Choroid plexus epithelial cell (primary cell): ENCODE measurements at places on chromosomes 11 and 22.
A peak's percentile ranks its signal among the peaks of the same experiment; 100 is the strongest.

- DNase-seq: no peak
Observed at GRCh38 chr22:50603511-50604255, 3.1 kb downstream of the MAPK8IP2 start.

GRCh38 chr22:40567106-40567505 is 69.4 kb downstream of the MRTFA start:
- peak; percentile 57 for DNase-seq

- DNase-seq: peak; percentile 92
Observed at GRCh38 chr11:102157219-102157618, 47.0 kb downstream of the YAP1 start.

- DNase-seq: no peak
Observed at GRCh38 chr11:40183073-40184064, 1276.1 kb downstream of the LRRC4C start.

- DNase-seq: peak; percentile 19
Observed at GRCh38 chr22:38397189-38398085, 57.6 kb downstream of the KCNJ4 start.

- DNase-seq: peak; percentile 65
Observed at GRCh38 chr11:12963792-12964536, 45.2 kb upstream of the RASSF10 start.

DNA sequence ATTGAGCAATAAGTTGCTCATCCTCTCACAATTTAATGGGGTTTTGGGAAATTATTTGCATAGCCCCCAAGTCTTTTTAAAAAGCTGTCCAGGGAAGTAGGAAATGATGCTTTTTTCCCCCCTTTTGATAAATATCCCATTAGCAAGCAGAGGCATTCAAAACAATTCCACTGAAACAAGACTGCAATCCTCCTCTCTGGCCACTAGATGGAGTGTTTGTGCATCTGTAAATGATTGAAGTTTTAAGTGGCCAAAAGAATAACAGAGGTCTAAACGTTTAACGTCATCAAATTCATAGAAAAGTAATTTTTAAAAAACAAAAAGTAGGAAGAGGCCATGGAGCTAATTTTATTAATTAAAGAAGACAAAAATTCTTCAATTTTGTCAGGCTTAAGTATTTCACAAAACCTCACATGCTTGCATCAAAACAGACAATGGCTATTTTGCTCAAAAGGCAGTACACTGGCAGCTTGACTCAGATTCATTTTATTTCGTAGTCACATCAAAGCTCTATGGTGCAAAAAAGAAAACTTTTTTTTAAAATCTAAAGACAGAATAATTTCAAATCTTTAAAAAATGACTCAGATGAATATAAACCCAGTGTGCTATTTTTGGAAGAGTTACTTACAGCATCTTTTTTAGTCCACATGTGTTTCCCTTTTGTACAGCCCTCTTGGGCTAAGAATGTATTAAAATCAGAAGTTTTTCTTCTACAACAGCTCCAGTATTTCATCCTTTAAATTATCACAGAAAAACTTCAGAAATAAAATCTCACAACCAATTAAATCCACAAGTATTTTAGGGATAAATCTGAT is 17.8 kb downstream of the CHORDC1 start:
- DNase-seq: peak; percentile 82

DNA sequence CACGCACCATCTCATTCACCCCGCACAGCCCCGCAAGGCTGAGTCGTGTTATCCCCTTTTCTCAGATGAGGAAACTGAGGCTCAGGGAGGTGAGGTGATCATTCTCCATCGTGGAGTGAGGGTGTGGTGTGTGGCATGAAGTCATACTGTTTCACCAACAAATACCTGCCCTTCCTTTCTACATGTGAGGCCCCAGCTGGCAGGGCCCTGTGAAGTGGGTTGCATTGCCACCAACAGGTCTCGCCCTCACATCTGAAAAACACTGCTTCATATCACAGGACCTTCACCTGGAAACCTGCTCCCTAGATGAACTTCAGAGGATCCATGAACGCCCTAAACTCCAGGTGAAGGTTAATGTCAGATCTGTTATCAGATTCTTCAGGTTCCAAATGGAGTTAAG is 4.3 kb downstream of the SSTR3 start:
- DNase-seq: no peak

DNA sequence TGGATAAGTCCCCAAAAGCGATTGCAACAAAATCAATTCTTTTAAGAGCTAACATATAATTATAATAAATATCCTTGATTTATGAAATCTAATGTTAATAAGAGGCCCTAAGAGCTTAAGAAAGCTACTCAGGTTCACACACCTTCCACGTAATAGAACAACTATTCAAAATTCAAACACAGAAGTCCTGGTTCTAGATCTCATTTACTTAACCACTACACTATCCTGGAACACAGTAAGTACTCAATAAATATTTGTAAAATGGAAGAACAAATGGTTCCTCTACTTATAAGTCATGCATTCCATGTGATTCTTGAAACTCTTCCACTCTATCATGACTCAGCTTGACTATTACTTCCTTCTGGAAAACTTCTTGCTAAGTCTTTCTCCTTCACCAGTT is 268.2 kb downstream of the FAM181B start:
- no peak for DNase-seq

DNA sequence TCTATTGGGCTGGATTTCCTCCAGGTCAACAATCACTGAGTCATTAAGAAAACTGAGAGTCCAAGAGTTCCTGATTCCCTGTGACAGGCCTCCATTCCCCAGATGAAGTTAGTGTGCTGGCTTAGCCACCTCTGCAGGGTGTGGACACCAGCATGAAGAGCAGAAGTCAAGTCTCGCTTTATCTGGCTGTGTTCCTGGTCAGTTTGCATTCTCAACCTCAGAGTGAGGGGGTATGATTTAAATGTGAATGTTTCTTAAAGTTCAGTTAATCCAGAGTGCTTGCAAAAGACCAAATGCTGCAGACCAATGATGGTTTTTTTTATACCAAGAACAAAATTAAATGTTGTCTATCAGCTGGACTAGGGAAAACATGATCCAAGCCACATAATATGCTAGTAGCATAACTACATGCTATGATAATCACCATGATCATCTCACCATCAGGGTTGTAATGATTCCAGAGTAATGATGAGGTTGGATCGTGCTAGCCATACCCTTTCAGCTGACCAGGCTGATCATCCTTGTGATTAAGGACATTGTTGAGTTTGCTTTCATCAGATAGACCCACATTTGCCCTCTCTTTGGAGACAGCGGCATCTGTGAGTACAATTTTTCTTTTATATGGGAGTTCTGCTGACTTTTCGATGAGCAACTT is 145.8 kb upstream of the ARHGAP20 start:
- peak; percentile 72 for DNase-seq

GRCh38 chr11:64742087-64742888 is 1.7 kb downstream of the RASGRP2 start:
- peak; percentile 47 for DNase-seq

DNA sequence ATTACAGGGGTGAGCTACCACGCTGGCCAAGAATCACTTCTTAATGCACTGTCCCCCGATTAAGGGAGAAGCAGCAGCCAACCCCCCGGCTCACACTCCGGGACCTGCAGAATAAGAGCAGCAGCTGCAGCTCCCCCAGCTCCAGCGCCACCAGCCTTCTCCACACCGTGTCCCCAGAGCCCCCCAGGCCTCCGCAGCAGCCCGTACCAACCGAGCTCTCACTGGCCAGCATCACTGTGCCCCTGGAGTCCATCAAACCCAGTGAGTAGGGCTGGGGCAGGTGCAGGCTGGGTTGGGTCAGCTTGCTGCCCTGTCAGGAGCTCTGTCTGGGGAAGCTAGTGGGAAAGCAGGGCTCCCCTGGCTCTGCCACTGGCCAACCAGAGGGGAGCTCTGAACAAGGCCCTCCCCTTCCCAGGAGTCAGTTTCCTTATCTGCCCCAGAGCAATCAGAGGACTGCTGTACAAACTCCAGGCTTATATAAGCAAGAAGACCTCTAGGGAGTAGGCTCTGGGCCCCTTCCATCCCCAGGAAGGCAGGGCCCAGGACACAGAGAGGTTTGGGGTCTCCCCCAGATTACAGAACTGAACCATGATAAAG is 8.5 kb upstream of the SH3BP1 start:
- peak; percentile 42 for DNase-seq

DNA sequence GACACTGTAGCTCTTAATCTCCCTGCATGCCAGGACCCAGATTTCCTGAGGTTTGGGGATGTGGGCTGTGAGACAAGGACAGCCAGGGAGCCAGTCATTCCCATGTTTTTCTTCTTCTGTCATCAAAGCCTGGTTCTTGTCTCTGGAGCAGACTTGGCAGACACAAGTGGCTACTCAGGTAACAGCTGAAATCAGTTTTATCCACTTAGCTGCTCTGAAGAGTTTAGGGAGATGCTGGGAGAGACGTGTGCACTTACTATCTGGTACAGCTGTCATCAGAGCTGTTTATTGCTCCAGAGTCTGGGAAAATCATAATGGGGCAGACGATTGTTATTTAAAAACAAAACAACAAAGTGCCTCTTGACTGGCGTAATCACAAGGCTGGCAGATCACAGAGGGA is 56.6 kb downstream of the CSNK2A3 start:
- no peak for DNase-seq

DNA sequence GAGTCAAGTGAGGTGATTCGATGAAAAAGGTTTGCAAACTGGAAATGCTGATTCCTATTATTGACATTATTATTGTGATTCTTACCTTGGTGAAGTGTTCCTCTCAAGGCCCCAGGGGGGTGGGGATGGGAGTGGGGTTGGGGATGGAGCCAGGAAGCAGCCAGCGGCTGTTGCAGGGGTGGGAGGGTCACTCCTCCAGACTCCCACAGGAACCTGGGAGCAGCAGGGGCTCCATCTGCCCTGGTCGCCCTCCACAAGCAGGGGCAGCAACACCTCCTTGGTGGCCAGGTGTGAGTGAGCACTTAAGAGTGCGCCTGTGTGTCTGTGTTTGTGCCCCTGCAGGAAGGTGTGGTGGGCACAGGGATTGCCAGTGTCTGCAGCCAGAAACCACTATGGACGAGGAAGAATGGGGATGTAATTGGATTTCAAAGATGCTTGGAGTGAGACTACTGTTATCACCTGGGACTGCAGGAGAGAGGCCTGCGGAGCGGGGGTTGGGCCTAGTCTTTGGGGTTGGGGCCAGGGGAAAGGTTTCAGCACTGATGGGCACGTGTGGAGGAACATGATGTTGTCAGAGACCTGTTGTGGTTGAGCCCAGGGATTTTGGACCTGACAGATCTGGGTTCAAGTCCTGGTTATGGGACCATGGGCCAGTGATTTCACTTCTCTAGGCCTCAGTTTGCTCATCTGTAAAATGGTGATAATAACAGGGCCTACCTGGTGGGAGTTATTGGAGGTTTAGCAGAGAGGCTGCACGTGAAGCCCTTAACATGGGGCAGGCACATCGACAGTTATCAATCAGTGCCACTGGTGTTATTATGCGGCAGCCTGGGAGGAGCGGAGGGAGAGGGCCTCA is 3.6 kb upstream of the TP53I11 start:
- DNase-seq: no peak

DNA sequence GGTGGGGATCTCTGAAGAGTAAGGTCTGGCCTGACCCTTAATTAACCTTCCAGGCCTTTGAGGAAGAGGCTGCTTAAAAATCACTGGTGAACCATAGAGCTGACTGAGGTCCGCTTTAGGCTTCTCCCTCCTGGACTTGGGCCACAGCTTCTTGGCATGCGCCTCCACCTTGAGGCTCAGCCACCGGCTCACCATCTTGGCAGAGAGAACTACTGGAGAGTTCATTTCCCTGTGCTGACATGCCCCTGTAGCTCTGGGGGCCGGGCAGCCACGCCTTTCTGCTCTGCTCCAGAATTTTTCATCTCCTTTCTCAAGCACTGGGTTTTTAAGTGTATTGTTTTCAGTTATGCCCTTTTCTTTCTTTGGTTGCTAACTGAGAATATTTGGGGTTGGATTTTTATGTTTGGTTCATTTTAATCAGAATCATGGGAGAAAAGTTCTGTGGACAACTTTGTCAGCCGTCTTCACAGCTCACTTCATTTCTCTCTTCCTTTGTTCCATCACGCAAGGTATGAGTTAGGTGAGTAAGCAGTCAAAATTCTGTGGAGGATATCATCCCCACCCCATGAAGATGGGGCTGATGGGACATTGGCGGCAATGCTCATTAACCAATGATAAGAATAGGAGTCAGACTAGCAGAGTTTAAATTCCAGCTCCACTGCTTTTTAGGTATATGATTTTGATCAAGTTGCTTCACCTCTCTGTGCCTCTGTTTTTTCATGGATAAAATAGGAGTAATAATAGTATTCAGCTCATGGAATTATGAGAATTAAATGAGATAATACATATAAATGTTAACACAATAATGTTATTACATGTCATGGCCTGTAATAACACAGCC is 103.9 kb downstream of the DBX1 start:
- DNase-seq: no peak

- no peak for DNase-seq
Observed at GRCh38 chr11:802018-802617, 2.9 kb downstream of the PIDD1 start.

- no peak for DNase-seq
Observed at GRCh38 chr11:86175191-86175590, 69.4 kb upstream of the EED start.

DNA sequence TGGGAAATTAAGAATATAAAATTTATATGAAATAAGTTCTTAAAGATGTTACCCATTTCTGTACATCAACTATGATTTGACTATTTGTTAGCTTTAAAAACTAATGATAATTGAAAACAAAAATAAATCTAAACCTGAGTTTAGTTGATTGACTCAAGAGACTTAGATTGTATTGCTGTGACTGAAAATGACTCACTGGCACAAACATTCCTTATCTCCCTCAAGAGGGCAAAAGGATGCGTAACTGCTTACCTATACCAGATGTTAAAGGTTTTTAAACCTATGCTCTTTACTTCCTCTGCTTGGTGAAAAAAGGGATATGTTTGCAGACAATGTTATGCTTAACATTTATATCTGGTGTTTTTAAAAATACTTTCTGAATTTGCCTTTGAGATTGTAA is 30.3 kb downstream of the ATM start:
- DNase-seq: peak; percentile 39

DNA sequence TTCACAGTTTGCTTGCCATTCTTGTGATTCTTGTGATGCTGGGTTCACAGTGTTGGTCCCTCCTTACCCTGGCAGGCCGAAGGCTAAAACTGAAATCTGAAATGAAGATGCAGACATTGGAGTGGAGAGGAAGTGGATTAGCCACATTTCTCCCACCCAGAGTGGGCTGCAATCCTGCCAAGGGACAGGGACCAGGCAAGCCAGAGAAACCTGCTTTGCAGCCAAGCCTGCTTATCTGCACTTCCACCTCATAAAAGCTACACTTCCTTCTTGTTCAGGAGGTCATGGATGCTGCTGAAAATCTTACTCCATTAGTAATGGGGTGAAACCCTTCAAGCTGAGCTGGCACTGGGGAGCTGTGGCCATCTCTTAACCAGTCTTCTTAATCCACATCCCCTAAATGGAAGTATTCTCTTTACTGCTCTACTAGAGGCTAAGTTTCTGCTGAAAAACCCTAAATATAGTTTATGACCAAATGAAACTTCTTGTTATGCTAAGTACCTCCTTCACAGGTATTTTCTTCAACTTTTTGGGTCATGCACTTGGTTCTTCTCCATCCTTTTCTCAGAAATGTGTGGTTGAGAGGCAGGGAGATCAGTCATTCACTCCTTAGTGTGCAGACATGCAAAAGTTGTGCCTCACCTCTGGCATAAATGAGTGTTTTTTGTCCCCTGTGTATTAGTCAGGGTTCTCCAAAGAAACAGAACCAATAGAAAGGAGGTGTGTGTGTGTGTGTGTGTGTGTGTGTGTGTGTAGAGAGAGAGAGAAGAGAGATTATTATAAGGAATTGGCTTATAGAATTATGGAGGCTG is 133.9 kb upstream of the BMAL1 start:
- no peak for DNase-seq

- no peak for DNase-seq
Observed at GRCh38 chr11:64653388-64653973, 62.5 kb downstream of the SLC22A12 start.

- DNase-seq: peak; percentile 90
Observed at GRCh38 chr22:24894998-24895397, 51.5 kb downstream of the LHFPL7 start.
